CD4-positive, alpha-beta T cell treated with Interleukin-15 for 4 hours (primary cell): ENCODE measurements at places on chromosomes 1 and 21.

DNA sequence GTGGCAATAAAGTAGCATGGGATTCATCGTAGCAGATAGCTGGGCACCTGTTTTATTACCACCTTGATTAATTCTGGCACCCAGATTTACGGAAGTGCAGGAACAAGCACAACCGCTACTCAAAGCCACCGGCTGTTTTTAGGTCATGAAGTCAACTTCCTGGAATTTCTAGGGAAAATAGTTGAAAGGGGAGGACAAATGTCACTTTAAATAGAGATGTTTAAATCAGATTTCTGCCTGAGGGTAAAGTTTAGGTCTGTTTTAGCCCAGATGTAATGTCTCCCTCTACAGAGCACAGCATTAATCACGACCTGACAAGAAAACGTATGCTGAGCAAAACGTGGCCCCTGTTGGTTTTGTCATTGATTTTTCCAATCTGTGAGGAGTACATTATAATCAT is 8.0 kb downstream of the ADGRL2 start:
- DNase-seq = no peak

DNA sequence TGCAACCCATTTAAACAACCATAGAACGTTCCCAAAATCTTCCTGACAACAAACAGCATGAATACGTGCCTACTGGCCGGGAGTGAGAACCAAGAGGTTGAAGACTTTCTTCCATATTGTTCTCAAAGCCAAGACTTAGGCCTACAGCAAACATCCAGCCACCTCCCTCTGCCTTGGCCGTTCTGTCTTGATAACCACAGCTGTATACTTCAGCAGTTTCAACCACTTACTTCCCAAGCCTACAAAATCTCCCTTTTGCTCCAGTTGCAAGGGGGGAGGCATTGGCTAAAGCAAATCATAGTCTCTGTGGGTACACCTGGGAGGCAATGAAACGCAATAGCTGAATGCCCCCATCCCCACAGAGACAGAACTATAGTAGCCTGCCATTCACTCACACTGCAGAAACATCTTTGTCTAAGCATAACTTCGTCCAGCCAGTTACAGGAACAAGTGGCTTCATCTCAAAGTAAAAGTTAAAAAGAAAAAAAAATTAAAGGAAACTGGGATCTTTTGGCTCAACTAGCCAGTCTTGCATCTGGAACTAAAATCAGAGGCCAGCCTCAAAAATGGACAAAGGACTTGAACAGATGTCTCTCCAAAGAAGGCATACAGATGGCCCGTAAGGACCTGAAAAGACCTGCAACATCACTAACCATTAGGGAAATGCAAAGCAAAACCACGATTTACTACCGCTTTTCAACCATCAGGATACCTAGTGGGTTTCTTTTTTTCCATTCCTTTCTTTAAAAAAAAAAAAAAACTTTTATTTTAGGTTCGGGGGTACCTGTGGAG is 186.0 kb downstream of the PSMG1 start:
- DNase-seq = no peak

DNA sequence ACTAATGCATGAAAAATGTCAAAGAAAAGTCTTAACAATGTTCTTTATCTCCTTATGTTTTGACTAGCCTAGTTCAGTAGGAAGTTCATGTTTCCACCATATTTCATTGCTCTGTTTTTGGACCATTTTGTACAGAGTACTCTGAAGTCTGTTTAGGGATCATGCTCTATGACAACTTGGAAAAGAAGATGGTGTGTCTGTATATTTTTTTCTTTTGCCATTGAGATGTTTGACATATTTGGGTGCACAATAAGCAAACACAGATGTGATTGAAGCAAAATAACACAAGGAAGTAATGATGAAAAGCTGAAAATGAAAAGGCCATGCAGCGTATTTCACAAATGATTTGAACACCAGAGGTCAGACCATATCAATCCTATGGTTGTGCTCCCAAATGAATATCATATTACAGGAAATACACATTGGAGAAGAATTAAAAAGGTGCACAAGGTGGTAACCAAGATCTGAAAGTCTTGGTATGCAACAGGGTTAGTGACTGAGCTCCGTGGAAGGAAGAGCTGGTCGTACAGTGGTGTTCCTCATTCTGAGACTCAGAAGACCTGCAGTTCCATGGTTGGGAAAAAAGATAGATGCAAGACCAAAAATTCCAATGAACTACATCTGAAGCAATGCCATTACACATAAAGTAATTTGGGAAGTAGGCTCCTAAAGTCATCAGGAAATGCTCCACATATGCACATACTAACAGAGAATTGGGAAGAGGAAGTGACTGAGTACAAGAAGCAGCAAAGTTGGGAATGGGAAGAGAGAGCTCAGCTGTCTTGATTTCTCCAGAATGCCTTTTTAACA is 463.5 kb downstream of the LMO4 start:
- no peak for DNase-seq

DNA sequence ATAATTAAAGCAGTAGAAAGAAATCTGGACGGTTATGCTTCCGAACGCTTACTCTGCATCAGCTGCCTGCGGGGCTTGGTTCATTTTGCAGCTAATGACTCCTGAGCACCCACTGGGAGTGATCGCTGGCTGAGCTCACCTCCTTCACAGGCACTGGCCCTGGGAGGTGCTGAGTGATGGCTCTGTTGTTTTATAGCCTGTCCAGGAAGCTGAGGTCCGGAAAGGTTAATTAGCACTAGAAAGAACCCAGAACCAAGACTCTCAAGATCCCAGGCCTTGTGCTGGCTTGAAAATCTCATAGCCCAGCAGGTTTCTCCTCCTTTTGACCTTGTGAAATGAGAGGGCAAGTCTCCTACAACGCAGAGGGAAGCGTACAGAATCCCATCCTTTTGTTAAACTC is 226.2 kb downstream of the AJAP1 start:
- no peak for DNase-seq

DNA sequence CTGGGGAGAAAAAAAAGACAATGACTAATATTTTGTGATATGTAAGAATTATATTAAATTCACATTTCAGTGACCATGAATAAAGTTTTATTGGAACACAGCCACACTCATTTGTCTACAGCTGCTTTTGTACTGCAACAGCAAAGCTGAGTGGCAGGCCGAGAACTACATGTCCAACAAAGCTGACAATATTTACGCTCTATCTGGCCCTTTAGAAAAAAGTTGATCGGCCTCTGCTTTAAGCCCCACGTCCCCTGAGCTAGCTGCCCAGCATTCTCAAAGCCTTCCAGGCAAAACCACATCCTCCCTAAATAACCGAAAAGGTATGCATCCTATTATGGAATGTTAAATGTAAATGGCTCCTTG is 8.6 kb downstream of the SLC2A1 start:
- DNase-seq = no peak

DNA sequence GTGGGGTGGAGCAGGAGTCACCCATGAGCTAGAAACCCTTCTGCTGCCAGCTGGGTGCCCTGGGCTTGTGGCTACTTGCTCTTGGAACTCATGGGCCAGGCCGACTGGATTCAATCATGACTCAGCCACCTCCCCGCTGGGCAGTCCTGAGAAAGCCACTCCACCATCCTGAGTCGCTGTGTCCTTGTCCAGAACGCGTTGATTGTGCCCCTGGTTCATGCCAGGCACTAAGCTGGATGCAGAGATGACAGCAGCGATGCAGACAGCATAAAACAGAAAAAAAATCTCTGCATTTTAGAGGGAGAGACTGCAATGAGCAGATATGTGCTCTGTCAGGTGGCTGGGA is 10.6 kb downstream of the PADI1 start:
- DNase-seq = no peak

GRCh38 chr1:37034121-37035013 is at the start of gene GRIK3:
TSS of gene GRIK3 (minus strand) at chr1:37034515. CDS start at chr1:37034108, 407 bp downstream.
- no peak for DNase-seq

GRCh38 chr21:44958471-44959191 is 18.8 kb downstream of the SLX9 start:
- DNase-seq = no peak

DNA sequence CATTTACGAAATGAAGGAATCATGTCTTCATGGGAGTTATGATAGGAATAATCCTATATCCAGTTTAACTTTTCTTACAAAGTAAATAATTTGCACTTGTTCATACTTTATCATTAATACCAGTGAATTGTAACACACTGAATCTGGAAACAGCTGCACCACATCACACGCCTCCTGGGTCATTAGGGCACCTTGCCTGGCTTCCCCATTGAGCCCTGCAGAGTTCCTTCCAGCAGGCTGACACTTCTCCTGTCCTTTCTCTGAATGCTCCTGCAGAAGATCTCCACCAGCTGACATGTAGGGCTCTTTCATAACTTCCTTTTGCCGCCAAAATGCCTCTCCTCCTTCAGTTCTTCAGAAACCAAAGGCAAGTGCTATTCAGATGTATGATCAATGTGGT is 201.1 kb downstream of the DAB1 start:
- DNase-seq = no peak

DNA sequence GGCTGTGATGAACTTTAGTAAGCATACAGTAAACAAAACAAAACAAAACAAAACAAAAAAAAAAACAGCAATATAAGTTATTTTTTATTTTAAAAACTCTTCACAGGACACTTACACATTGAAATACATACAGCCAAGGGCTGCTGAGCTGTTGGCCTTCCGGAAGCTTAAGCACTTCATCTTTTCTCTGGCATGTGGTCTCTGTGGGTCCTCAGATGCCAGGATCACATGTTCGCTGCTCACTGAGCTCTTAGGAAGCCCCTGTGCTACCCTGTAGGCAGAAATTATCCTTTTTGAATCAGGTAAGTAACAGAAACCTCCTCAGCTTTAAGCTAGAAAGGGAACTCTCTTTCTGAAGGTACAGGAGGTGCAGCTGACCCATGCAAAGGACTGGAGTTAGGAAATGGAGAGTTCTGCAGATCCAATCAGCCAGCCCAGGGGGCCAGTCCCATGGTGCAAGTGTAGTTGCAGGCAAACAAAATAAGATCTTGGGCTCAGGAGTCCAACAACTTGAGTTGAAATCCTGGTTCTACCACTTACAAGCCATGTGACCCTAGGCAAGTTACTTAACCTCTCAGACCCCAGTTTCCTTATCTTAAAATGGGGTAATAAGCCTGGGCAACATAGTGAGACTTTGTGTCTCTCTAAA is 22.4 kb upstream of the MED18 start:
- no peak for DNase-seq

- no peak for DNase-seq
These were observed 2.6 kb downstream of the KCNAB2 start for GRCh38 chr1:6048179-6048867.

GRCh38 chr1:32755098-32755809 is 52.7 kb upstream of the SYNC start:
- DNase-seq = no peak

- no peak for DNase-seq
These were observed 7.1 kb upstream of the CDK18 start for GRCh38 chr1:205497351-205497750.

DNA sequence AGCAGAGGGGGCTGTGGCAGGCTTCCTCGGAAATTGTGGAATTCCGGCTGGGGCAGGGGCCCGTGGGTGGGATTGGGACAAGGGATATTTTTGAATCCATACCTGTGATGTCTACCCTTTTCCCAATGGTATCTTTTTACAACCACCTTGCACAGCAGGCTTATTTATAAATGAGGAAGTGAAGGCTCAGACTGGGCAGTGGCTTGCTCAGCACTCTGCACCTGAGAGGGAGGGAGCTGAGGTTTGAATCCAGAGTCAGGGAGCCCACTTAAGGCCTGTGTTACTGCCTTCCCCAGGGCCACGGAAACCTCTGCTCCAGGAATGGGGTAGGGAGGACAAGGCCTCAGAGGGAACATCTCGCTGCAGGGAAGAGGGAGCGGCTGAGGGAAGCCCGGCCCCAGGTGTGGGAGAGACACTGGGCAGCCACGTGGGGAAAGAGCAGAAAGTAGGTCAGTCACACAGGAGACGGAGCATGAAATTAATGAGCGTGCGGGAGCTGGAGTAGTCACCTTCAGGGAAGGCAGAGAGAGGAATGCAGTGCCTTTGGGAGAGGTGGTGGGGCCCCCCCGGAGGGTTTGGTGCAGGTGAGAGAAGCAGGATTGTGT is 35.4 kb upstream of the SCMH1 start:
- no peak for DNase-seq

- DNase-seq = no peak
These were observed 876.1 kb upstream of the B3GALT2 start for GRCh38 chr1:194062526-194062925.

DNA sequence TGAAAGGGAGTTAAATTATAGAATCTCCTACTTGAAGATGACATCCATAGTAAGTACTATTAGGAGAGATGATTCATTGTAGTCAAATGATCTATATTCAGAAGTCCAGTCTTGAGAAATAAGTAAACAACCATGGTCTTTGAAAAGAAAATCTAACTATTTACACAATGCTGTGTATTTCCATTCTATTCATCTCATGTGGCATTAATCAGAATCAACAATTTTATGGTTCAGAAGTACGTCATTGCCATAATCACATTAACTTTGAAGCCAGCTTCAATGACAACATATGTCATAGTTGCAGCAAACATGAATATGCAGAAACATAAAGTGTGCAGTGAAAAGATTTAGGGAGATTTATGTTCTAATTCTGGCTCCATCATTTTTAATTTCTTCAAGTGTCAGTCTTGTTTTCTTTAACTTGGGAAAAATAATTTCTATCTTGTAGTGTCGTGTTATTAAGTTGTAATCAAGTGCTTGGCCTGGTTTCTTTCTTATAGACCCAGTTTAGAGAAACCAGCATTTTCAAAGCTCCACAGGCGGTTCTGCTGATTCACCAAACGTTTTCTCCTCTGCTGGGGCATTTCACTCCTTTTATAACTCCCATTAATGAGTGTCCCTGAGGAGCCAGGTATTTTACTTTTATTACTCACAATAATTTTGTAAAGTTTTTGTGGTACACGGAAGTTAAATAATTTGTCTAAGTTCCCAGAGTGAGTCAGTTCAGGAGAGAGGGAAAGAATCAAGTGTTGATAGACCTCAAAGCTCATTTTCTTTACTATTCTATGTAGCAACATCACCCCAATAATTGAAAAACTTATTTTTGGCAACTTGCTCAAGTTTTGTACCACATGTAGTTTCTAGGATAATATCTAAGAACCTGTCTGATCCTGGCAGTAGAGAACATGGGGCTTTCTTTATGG is 35.9 kb upstream of the PTGS2 start:
- DNase-seq = no peak

GRCh38 chr1:19036041-19036812 is 79.8 kb upstream of the IFFO2 start:
- no peak for DNase-seq
